ENCODE measurements at places on chromosomes 1 and 21.

DNA sequence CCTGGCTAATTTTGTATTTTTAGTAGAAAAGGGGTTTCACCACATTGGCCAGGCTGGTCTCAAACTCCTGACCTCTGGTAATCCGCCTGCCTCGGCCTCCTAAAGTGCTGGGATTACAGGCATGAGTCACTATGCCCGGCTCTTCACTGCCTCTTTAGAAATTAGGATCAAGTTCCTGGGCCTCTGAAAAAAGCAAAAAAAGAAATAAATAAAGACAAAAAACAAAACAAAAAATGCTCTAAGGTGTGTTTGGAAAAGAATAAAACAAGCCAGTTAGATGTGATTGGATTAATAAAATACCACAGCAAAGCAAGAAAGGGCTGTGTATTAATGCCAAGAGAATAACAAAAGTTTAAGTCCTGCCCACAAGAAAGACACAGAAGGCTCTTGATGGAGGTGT is 4.2 kb upstream of the ABCB10 start:
- DNase-seq = no peak

- DNase-seq = no peak
Measured at GRCh38 chr1:156151093-156151688, 2.2 kb upstream of the SEMA4A start.

- DNase-seq = no peak
Measured at GRCh38 chr21:24118738-24119459, 1488.4 kb downstream of the MRPL39 start.

GRCh38 chr1:224959115-224959514 is 29.6 kb downstream of the DNAH14 start:
- no peak for DNase-seq
